ENCODE measurements at places on chromosomes 12 and 14.

GRCh38 chr12:120466560-120467315 is 2.8 kb downstream of the SRSF9 start:
- no peak overlapping the region for H3K27ac ChIP-seq
- peaks cover 40% of the 10 kb centered on the region for H3K4me1 ChIP-seq
- H3K4me3 ChIP-seq = no peak overlapping the region
- peaks cover 49% of the 10 kb centered on the region for H3K36me3 ChIP-seq
- peak; percentile 71 for DNase-seq

GRCh38 chr12:15074351-15074750 is 101.5 kb downstream of the PDE6H start:
- no peaks in the 10 kb centered on the region for H3K4me1 ChIP-seq
- no peaks in the 10 kb centered on the region for H3K27me3 ChIP-seq
- no peak for DNase-seq
- H3K27ac ChIP-seq = no peak overlapping the region
- no peak overlapping the region for H3K4me3 ChIP-seq

- H3K36me3 ChIP-seq = no peaks in the 10 kb centered on the region
- peaks cover 8% of the 10 kb centered on the region for H3K4me1 ChIP-seq
- H3K27me3 ChIP-seq = peaks cover 17% of the 10 kb centered on the region
- H3K4me3 ChIP-seq = no peak overlapping the region
Observed at GRCh38 chr14:92323916-92324818, 1.2 kb downstream of the SLC24A4 start.

DNA sequence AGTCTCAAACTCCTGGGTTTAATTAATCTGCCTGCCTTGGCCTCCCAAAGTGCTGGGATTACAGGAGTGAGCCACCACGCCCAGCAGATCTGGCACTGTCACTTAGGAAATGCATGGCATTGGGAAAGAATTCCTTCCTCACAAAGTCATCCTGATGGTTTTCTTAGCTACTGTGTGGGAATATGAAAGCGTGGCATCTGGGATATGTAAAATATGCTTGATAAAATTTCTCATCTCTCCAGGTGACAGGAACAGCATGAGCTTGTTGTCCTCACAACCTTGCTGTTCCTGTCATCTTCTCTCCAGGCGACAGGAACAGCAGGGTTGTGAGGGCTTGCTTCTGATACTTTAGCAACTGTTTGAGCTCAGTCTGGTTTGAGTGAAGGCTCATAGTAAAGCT is 16.1 kb upstream of the AICDA start:
- H3K36me3 ChIP-seq = no peaks in the 10 kb centered on the region
- no peaks in the 10 kb centered on the region for H3K27me3 ChIP-seq
- no peaks in the 10 kb centered on the region for H3K4me1 ChIP-seq
- no peak for DNase-seq

GRCh38 chr12:93812626-93813025 is 135.5 kb downstream of the CRADD start:
- H3K36me3 ChIP-seq = no peaks in the 10 kb centered on the region
- peaks cover 2% of the 10 kb centered on the region for H3K4me1 ChIP-seq
- H3K27ac ChIP-seq = no peak overlapping the region
- no peaks in the 10 kb centered on the region for H3K27me3 ChIP-seq
- H3K4me3 ChIP-seq = no peak overlapping the region
- DNase-seq = no peak

- no peak for DNase-seq
- H3K36me3 ChIP-seq = no peaks in the 10 kb centered on the region
- no peak overlapping the region for H3K27ac ChIP-seq
- no peak overlapping the region for H3K4me3 ChIP-seq
- H3K4me1 ChIP-seq = no peaks in the 10 kb centered on the region
Observed at GRCh38 chr14:81963846-81964245, 430.2 kb upstream of the SEL1L start.

DNA sequence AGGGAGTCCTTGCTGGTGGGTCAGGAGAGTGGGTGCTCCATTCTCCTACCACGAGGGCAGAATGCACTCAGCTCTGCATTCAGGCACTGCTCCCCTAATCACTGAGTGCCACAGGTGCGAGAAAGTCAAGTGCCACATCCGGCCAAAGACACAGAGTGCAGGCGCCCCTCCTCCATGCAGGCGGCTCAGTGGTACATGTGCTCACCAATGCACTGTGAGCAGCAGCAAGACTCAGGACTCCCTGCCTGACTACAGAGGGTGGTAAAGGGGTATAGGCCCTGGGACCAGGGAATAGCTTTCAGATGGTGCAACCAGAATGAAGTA is 32.9 kb downstream of the ZFYVE21 start:
- H3K27ac ChIP-seq = no peak overlapping the region
- no peaks in the 10 kb centered on the region for H3K27me3 ChIP-seq
- H3K4me3 ChIP-seq = no peak overlapping the region
- DNase-seq = no peak
- H3K4me1 ChIP-seq = peaks cover 11% of the 10 kb centered on the region

DNA sequence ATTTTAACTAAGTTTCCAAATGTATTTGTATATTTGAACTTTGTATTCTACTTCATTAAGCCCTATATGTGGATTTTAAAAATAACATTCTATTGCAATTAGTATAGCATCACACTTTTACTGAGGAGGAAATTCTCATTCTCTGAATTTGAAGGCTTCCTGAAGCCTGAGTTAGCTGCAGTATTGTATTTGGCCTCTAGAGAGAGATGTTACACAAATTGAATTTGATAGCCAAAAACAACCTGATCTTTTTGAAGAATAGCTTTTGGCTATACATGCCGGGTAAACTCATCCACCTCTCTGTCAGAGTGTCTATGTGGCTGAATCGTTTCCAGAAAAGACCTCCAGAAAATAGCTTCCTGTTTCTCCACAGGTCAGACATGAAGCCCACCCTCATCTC is 316.5 kb upstream of the OR4E1 start:
- peaks cover 2% of the 10 kb centered on the region for H3K27me3 ChIP-seq
- H3K36me3 ChIP-seq = no peaks in the 10 kb centered on the region
- no peaks in the 10 kb centered on the region for H3K4me1 ChIP-seq

DNA sequence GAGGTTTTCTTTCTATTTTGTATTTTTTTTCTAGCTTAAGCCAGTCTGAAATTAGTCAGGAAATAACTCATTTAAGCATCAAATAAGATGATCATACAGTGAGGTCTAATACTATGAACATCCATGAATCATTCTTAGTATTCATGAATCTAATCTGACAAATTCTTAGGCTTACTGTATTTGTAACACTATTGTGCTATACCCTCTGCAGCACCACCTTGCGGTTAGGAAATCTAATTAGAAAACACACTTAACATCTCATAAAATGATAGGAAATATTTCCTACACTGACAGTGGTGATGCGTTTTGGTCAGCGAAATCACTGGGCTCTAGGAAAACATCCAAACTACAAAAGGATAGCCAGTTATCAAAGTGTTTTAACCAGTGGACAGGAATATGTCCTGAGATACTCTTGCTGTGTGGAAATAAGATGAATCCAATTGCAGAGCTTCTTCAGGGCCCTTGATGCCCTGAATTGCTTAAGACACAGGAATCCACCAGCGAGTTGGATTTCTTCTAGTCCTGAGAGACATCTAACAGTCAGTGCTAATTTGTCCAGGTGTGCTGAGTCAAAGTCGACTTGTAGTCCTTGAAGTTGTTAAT is 109.3 kb upstream of the MYF6 start:
- H3K4me3 ChIP-seq = no peak overlapping the region
- no peaks in the 10 kb centered on the region for H3K36me3 ChIP-seq
- no peaks in the 10 kb centered on the region for H3K4me1 ChIP-seq
- no peak overlapping the region for H3K27ac ChIP-seq
- no peak for DNase-seq
- no peaks in the 10 kb centered on the region for H3K27me3 ChIP-seq

GRCh38 chr12:33265900-33266299 is 173.7 kb downstream of the SYT10 start:
- no peaks in the 10 kb centered on the region for H3K27me3 ChIP-seq
- no peak overlapping the region for H3K4me3 ChIP-seq
- DNase-seq = no peak
- H3K36me3 ChIP-seq = no peaks in the 10 kb centered on the region
- H3K27ac ChIP-seq = no peak overlapping the region
- H3K4me1 ChIP-seq = no peaks in the 10 kb centered on the region

DNA sequence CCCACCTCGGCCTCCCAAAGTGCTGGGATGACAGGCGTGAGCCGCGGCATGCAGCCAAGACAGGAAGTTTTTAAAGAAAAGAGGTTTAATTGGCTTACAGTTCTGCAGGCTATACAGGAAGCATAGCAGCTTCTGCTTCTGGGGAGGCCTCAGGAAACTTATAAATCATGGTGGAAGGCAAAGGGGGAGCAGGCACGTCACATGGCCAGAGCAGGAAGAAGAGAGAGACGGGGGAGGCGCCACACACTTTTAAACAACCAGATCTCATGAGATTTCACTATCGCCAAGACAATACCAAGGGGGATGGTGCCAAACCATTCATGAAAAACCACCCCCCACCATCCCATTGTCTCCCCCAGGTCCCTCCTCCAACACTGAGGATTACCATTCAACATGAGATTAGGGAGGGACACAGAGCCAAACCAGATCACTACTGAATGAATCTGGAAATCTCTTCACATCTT is 14.1 kb downstream of the CCDC63 start:
- no peaks in the 10 kb centered on the region for H3K27me3 ChIP-seq
- no peaks in the 10 kb centered on the region for H3K4me1 ChIP-seq
- no peak overlapping the region for H3K4me3 ChIP-seq
- DNase-seq = no peak
- no peaks in the 10 kb centered on the region for H3K36me3 ChIP-seq
- H3K27ac ChIP-seq = no peak overlapping the region

DNA sequence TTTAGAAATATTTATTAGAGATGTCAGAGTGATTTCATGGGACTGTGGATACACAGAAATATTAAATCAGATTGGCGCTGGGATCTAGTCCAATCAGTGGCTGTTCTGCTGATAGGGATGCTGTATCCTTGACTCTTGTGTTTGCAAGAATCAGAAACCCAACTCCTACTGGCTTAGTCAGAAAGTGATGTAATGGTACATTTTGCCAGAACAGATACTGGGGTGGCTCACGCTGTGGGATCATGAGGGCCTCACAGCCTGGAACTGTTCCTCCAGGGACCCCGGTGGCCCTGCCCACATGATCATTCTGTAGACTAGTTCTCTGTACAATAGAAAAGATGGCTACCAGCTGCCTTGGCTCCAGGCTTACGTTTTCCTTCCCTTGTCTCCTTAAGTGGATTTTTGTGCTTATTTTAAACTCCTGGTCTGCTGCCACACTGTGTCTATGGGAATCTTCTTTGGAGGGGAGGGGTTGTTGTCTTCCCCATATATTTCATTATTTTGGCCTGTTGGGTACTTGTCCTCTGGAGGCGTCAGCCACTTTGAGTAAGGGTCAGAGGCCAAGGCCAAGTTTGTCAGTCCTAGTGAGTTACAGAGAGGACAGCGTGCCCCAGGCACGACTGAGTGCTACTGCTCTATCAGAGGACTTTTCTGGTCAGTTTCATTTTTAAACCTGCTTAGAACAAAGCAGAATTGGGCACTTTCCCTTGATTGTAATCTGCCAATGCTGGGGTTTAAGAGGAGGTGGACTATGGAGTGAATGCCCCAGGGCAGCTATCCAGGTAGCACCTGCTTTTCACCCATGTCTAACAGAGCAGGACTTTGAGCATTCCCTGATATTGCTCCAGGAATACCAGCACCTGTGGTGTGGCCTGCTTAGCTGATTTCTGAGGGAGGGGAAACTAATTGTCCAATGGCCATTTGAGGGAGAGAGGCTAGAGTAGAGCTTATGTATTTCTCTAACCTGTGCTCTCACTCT is 164.3 kb downstream of the SLC5A8 start:
- no peaks in the 10 kb centered on the region for H3K4me1 ChIP-seq
- no peak for DNase-seq
- no peak overlapping the region for H3K4me3 ChIP-seq
- H3K27me3 ChIP-seq = no peaks in the 10 kb centered on the region
- H3K27ac ChIP-seq = no peak overlapping the region

GRCh38 chr12:129873833-129874208 is 30.0 kb downstream of the TMEM132D start:
- no peak for DNase-seq
- H3K4me1 ChIP-seq = no peaks in the 10 kb centered on the region
- no peaks in the 10 kb centered on the region for H3K36me3 ChIP-seq
- H3K4me3 ChIP-seq = no peak overlapping the region
- no peaks in the 10 kb centered on the region for H3K27me3 ChIP-seq

- H3K36me3 ChIP-seq = no peaks in the 10 kb centered on the region
- no peaks in the 10 kb centered on the region for H3K4me1 ChIP-seq
- no peaks in the 10 kb centered on the region for H3K27me3 ChIP-seq
- H3K27ac ChIP-seq = no peak overlapping the region
- DNase-seq = peak; percentile 8
Observed at GRCh38 chr12:34396006-34396860, 373.9 kb downstream of the ALG10 start.

DNA sequence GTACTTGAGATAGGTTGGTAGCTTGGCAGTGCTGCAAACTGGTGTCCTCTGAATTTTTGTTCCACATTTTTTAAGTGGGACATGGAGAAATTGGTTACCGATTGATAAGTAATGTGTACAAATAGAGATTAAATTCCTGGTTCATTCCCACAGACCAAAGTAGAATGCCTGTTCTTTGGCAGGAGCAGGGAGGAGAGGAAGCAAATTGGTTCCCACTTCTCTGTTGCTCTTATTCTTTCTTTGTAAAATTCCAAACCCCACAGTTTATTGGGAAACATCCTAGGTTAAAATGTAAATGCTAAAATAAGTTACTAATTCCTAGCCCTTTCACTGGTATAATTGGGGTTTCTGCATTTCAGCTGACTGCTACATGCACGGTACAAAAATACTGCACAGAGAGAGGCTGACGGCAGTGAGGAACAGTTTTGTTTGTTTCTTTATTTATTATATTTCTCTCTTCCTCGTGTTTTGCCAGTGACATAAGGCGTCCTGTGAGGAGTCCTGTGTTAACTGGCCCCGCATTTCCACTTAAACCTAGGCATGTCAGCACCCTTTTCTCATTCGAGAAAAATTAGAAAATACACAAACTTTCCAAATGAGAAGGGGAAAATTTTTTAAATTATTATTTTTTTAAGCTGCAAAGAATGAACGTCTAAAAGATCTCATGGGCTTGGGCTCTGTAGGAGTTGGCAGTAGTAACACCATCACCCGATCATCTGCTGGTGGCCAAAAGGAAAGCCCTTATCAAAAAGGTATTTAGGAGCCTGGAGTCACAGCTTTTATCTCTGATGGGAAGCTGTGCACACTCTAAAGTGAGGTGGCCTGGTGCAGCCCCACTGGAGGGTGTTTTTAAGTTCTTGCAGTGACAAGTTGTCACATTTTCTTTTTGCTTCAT is 25.4 kb upstream of the BCL7A start:
- H3K36me3 ChIP-seq = no peaks in the 10 kb centered on the region
- H3K4me1 ChIP-seq = peaks cover 4% of the 10 kb centered on the region
- no peak overlapping the region for H3K27ac ChIP-seq

- no peak for DNase-seq
- no peaks in the 10 kb centered on the region for H3K4me1 ChIP-seq
- H3K27me3 ChIP-seq = no peaks in the 10 kb centered on the region
- no peak overlapping the region for H3K27ac ChIP-seq
- H3K4me3 ChIP-seq = no peak overlapping the region
- no peaks in the 10 kb centered on the region for H3K36me3 ChIP-seq
Observed at GRCh38 chr14:28057359-28058296, 709.0 kb upstream of the FOXG1 start.

GRCh38 chr12:99713946-99714520 is 66.5 kb downstream of the GARIN6 start:
- no peaks in the 10 kb centered on the region for H3K4me1 ChIP-seq
- H3K36me3 ChIP-seq = no peaks in the 10 kb centered on the region
- DNase-seq = no peak
- H3K27me3 ChIP-seq = no peaks in the 10 kb centered on the region

All from natural killer cell (primary cell).